ENCODE measurements at places on chromosomes 5 and 9. TPM values are rescaled to one million over a fixed set of nuclear protein-coding genes. Genes with fewer than 3 reads are reported as not detected.

- H3K36me3 ChIP-seq = no peaks in the 10 kb centered on the region
- no peak overlapping the region for H3K4me3 ChIP-seq
- DNase-seq = no peak
Observed at GRCh38 chr5:150639751-150640150, 709 bp upstream of the SYNPO start.

The DDX46 gene
- total RNA-seq = 54.7 TPM

The PPP2R2B gene
- 1.4 TPM for total RNA-seq

DNA sequence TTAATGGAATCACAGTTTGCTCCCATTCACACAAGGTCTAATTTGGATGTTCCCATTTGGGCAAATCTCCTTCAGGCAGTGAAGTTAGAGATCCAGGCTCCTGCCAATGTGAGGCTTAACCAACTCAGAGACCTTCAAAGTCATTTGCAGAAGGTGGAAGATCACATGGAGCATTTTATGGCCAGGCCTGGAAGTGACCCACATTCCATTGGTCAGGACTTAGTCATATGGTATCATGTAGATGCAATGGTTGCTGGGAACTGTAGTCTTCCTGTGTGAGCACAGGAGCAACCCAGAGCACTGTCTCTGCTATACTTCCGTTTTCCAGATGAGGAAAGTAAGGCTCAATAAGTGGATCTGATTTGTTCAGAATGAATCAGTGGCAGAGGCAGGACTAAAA is 292.7 kb upstream of the SMARCA2 start:
- no peaks in the 10 kb centered on the region for H3K27me3 ChIP-seq
- no peaks in the 10 kb centered on the region for H3K4me1 ChIP-seq
- DNase-seq = no peak
- H3K4me3 ChIP-seq = no peak overlapping the region
- H3K27ac ChIP-seq = no peak overlapping the region

The EQTN gene
- total RNA-seq = 0.86 TPM

The ZSWIM6 gene
- total RNA-seq = 13.4 TPM

The C9orf153 gene
- 0.68 TPM for total RNA-seq

The ZBED3 gene
- 16.4 TPM for total RNA-seq

- no peaks in the 10 kb centered on the region for H3K27me3 ChIP-seq
- no peak overlapping the region for H3K4me3 ChIP-seq
Observed at GRCh38 chr9:71984403-71984802, 73.0 kb downstream of the C9orf85 start.

The SPINK4 gene
- not detected for total RNA-seq

The ZNF79 gene
- total RNA-seq = 11.0 TPM

DNA sequence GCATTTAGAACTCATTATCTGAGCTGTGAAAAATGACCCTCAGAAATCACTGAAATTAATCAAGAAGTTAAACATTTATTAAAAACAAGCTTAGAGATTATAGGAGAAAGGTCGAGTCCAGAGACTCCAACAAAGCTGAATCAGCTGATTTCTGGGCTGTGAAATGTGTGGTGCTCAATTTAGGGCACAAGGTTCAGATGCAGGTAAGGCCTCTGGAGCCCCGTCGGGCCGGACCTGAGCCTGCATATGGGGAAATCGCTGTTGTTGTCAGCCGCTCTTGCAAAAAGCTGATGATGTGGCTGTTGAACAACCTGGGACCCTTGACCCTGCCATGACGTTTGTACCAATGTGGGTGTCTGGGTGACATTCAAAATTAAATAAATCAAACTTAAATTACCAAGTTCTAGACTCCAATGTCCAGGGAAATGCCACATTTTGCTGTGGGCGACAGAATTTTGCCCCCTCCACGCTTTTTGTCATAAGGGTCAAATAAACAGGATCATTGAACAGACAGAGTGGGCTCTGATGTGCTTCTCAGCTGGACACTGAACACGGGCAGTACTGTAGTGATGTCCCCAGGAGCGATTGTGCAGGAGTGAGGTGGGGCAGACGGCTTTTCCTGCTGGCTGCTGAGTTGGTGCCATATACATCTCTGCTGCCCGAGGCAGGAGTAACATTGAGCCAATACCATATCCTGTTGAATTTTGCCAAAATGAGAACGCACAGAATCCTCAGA is 27.2 kb upstream of the FBP1 start:
- H3K4me3 ChIP-seq = no peak overlapping the region
- no peaks in the 10 kb centered on the region for H3K36me3 ChIP-seq
- H3K27ac ChIP-seq = no peak overlapping the region
- peaks cover 3% of the 10 kb centered on the region for H3K4me1 ChIP-seq

The SPINK14 gene
- not detected for total RNA-seq

The ORM2 gene
- total RNA-seq = not detected

DNA sequence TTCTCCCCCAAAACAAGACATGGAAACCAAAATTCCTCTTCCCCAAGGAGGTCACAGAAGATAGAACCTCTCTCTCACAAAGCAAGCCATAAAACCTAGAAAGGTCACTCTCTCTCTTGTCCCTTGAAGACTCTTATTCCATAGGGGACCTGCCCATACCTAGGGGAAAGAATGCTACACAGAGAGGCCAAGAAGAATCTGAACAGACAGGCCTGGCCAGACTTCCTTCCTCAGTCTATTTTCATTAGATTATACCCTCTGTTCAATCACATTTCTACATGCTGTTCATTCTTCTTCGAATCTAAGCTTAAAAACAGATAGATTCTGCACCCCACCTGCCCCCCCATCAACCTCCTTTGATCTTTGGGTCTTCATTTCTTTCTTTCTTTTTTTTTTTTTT is 206.8 kb downstream of the TLE4 start:
- no peak overlapping the region for H3K27ac ChIP-seq
- H3K4me1 ChIP-seq = no peaks in the 10 kb centered on the region
- DNase-seq = no peak
- no peak overlapping the region for H3K4me3 ChIP-seq
- H3K27me3 ChIP-seq = no peaks in the 10 kb centered on the region

The WDR38 gene
- total RNA-seq = not detected

GRCh38 chr5:65907135-65907534 is 19.2 kb upstream of the ERBIN start:
- no peak for DNase-seq
- H3K4me1 ChIP-seq = no peaks in the 10 kb centered on the region
- H3K27ac ChIP-seq = no peak overlapping the region

- DNase-seq = no peak
- no peak overlapping the region for H3K27ac ChIP-seq
- H3K36me3 ChIP-seq = no peaks in the 10 kb centered on the region
- no peaks in the 10 kb centered on the region for H3K27me3 ChIP-seq
- no peak overlapping the region for H3K4me3 ChIP-seq
- H3K4me1 ChIP-seq = no peaks in the 10 kb centered on the region
Observed at GRCh38 chr9:138115506-138115905, 237.9 kb downstream of the CACNA1B start.

DNA sequence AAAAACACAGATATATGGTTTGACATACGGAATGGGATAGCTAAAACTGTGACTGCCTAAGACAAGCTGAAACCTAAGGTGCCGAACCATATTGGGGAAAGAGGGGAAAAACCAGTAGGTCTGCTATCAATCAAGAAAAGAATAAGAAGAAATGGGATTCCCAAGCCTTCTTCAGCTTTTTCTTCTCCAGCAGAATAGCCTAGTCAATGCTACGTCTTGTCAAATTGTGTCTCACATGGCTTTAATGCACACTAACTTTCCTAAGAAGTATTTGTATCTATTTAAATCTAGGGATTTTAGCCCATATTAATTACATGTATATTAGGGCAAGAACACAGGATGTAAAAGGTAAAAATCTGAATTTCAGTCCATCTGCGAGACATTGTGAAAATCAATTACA is 797 bp upstream of the FBXO38 start:
- DNase-seq = no peak
- peaks cover 3% of the 10 kb centered on the region for H3K4me1 ChIP-seq
- peak overlapping the region; percentile 92 for H3K4me3 ChIP-seq

DNA sequence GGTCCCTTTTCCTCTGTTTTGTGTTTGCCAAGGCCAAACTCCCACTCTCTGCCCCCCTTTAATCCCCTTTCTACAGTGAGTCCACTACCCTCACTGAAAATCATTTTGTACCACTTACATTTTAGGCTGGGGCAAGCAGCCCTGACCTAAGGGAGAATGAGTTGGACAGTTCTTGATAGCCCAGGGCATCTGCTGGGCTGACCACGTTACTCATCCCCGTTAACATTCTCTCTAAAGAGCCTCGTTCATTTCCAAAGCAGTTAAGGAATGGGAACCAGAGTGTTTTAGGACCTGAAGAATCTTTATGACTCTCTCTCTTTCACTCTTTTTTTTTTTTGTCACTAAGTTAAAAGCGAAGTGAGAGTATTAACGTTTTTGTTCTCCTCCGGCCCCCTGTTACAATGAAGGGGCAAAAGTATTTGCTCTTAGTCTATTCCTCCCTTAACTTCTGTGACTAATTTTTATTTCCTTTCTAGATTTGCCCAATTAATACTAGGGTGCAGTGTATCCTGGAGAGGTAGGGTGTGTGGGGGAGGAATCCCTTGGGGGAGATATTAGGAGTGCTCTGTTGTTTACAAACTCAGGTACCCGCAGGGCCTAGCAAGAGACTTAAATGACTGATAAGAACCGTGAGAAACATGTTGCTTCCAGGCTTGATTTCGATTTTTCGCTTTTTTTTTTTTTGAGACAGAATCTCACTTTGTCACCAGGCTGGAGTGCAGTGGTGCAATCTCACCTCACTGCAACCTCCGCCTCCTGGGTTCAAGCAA is 14.7 kb downstream of the GM2A start:
- no peaks in the 10 kb centered on the region for H3K4me1 ChIP-seq
- H3K27ac ChIP-seq = no peak overlapping the region
- H3K27me3 ChIP-seq = no peaks in the 10 kb centered on the region
- no peak overlapping the region for H3K4me3 ChIP-seq

DNA sequence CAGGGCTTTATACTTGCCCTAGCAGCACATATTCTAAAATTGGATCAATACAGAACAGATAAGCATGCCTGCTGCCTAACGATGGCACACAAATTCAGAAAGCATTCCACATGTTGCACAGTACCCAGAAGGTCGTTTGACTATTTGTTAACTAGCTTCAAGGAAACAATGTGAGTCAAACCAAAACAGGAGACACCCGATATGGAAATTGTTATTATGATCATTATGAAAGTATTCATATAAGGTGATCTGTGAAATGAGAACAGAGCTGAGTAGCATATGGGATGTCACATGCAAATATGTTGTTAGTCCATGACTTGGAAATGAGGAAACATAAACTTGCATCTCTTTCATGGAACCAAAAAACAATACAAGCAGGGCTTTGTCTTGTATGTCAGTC is 56.3 kb upstream of the BICD2 start:
- DNase-seq = no peak
- H3K27ac ChIP-seq = no peak overlapping the region
- H3K27me3 ChIP-seq = no peaks in the 10 kb centered on the region
- H3K4me1 ChIP-seq = no peaks in the 10 kb centered on the region
- H3K36me3 ChIP-seq = no peaks in the 10 kb centered on the region

- H3K36me3 ChIP-seq = no peaks in the 10 kb centered on the region
- no peak for DNase-seq
Observed at GRCh38 chr9:90807006-90807405, 5.4 kb downstream of the SYK start.

The ZMYND19 gene
- 14.7 TPM for total RNA-seq

The LTC4S gene
- 43.5 TPM for total RNA-seq

- DNase-seq = no peak
- H3K36me3 ChIP-seq = no peaks in the 10 kb centered on the region
- H3K27me3 ChIP-seq = no peaks in the 10 kb centered on the region
- H3K27ac ChIP-seq = no peak overlapping the region
- H3K4me3 ChIP-seq = no peak overlapping the region
Observed at GRCh38 chr5:83227611-83228010, 150.3 kb downstream of the XRCC4 start.

The LCNL1 gene
- 1.6 TPM for total RNA-seq

The DNM1 gene
- 10.4 TPM for total RNA-seq

DNA sequence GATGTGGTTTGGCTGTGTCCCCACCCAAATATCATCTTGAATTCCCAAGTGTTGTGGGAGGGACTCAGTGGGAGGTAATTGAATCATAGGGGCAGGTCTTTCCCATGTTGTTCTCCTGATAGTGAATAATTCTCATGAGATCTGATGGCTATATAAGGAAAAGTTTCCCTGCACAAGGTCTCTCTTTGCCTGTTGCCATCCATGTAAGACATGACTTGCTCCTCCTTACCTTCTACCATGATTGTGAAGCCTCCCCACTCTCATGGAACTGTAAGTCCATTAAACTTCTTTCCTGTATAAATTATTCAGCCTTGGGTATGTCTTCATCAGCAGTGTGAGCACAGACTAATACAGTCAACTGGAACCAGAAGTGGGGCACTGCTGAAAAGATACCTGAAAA is 262.4 kb upstream of the RFX3 start:
- H3K36me3 ChIP-seq = no peaks in the 10 kb centered on the region
- no peak overlapping the region for H3K4me3 ChIP-seq
- H3K27me3 ChIP-seq = no peaks in the 10 kb centered on the region
- no peaks in the 10 kb centered on the region for H3K4me1 ChIP-seq
- H3K27ac ChIP-seq = no peak overlapping the region
- DNase-seq = no peak

The BHMT2 gene
- total RNA-seq = 3.7 TPM

GRCh38 chr9:123742009-123742767 is 187.7 kb downstream of the DENND1A start:
- H3K36me3 ChIP-seq = no peaks in the 10 kb centered on the region
- no peaks in the 10 kb centered on the region for H3K27me3 ChIP-seq

DNA sequence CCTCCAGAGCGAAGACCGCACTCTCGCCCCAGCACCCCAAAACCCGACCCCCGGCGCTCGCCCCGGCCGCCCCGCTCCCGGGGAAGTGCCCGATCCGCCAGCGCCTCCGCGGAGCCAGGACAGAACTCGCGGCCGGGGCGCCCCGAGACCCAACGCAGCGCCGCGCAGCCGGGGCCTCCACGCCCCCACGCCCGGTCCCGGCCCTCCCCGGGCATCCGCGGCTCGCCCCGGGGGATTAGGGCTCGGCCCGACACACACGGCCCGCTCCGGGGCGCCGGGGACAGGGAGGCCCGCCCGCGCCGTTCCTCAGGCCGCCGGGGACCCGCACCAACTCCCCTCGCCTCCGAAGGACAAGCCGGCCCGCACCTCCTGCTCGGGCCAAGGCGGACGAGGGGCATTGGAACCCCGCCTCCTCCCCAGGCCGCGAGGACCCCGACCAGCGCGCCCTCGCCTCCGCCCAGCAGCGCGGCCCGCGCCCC is 544 bp downstream of the FNBP1 start:
- H3K4me1 ChIP-seq = peaks cover 6% of the 10 kb centered on the region
- peak; percentile 58 for DNase-seq
- no peaks in the 10 kb centered on the region for H3K36me3 ChIP-seq
- no peaks in the 10 kb centered on the region for H3K27me3 ChIP-seq

- no peaks in the 10 kb centered on the region for H3K4me1 ChIP-seq
- no peak overlapping the region for H3K27ac ChIP-seq
- H3K36me3 ChIP-seq = no peaks in the 10 kb centered on the region
Observed at GRCh38 chr9:9892217-9892616, 720.6 kb downstream of the PTPRD start.

- no peaks in the 10 kb centered on the region for H3K4me1 ChIP-seq
- no peak overlapping the region for H3K4me3 ChIP-seq
- no peak for DNase-seq
- no peaks in the 10 kb centered on the region for H3K36me3 ChIP-seq
Observed at GRCh38 chr5:175394601-175395000, 49.4 kb downstream of the DRD1 start.

- H3K4me3 ChIP-seq = no peak overlapping the region
- no peak for DNase-seq
- H3K27me3 ChIP-seq = no peaks in the 10 kb centered on the region
- H3K4me1 ChIP-seq = peaks cover 4% of the 10 kb centered on the region
- H3K36me3 ChIP-seq = no peaks in the 10 kb centered on the region
Observed at GRCh38 chr9:110241260-110241857, 14.9 kb downstream of the TXN start.
